ENCODE measurements at places on chromosomes 3 and 15. TPM values are rescaled to one million over a fixed set of nuclear protein-coding genes. Genes with fewer than 3 reads are reported as not detected.

GRCh38 chr15:31098491-31098917 is 3.0 kb downstream of the TRPM1 start:
- DNase-seq, result no peak

DNA sequence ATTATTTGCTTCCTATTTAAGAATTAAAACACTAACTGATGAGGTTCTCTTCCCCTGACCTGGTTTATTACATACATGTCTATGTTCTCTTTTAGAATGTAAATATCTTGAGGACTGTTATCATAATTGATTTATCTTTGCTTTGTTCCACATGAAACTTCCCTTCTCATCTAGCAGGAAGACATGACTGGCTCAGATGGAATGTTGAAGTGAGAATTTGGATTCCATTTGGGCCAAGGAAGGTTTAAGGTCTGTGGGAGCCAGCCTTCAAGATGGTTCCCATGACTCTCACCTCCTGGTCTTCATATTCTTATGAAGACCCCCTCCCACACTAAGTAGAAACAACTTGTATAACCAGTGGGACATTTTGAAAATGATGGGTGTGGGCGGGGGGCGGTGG is 222.2 kb upstream of the GADL1 start:
- no peak for DNase-seq

DNA sequence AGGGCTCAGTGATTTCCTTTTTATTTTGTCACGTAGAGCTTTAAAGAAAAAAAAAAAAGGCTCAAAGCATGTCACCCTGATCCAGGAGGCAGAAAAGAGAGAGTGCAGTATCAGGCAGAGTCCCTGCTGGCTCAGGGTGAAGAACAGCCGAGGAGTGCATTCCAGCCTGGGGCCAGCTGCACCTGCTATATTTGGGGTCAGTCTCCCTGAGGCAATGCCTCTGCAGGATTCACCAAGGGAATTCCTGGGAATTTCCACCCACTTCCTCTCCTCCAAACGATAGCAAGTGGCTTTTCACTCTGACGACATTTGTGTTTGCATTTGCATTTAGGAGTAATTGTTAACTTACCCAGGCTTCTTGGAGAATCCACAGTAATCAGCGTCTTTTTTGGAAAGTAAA is 202.9 kb upstream of the CTNNB1 start:
- DNase-seq, result no peak

Gene ARPP21
- not detected for total RNA-seq

GRCh38 chr3:186184021-186184420 is 75.1 kb upstream of the ETV5 start:
- no peak for DNase-seq

DNA sequence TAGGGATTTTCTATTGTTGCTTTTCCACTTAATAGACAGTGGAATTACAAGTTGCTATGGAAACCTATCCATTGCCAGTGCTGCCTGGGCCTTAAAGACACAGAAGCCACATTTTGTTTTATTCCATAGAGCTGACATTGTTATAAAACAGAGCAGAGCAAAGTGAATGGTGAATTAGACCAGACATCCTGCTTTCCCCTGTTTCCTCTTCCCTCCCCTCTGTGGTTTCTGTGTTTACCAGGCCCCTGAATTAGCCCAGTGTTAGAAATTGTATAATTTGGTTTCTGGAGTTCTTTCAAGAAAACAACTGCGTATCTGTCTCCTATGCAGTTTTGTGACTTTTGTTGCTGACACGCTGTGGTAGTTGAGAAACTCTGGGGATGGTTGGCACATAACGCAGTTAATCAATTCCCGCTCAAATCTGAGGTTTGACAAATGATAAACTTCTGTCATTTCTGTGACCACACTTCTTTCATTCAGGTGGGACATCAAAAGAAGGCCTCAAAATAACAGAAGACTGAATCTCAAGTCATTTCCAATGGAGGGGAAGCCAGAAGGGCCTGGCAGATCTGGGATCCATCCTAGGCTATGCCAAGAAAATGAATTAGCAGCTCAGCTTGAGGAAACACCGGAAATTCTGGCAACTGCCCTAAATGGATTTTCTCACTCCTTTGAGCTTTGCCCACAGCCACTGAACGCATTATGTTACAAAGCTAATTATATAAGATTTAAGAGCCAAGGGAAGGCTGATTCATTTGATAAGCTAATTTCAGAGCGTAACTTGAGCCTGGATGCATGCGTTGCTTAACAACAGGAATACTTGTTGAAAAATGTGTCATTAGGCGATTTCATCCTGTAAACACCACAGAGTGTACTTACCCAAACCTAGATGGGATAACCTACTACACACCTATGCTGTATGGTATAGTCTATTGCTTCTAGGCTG is 46.9 kb downstream of the NR1D2 start:
- no peak for DNase-seq

- DNase-seq, result no peak
These were observed 360.5 kb upstream of the NAALADL2 start for GRCh38 chr3:174498638-174499037.

Gene SAMD7
- total RNA-seq, result not detected

DNA sequence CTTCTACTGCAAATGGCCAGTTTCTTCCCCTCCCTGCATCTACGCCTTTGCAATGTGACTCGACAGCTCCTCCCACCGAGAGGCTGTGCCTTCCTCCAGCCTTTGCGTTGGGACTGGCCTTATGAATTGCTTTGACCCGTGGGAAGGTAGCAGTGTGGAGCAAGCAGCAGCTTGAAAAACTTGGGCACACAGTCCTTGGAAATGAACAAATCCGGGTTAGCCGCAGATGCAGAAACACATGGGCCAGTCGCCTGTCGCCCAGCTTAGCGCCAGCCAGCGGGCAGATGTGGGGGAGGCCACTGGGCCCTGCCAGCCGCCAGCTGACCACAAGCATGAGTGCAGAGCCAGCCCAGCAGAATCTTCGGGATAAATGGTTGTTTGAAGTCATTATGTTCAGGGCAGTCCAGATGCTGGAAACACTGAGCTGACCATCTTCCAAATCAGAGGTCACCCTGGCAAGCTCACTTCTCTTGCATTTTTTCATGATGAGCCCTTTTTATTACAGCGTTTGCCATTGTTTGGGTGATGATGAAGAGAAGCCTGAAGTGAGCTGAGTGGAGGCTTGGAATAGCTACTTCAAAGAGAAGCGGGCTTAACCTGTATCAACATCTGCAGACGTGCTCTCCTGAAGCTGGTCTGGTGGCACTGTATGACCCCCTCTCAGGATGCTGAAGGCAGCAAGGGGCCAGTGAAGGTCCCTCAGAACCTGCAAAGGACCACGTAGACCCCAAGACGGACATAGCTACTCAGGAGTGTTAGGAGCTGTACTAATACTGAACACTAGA is 9.8 kb downstream of the SELENOS start:
- DNase-seq, result no peak

Gene MTFMT
- total RNA-seq, result 12.9 TPM

Data from activated T-cell treated with anti-CD3 and anti-CD28 coated beads, Interleukin-2, amount 50 U/mL, for 72 hours (primary cell).